Stimulated activated naive CD8-positive, alpha-beta T cell treated with anti-CD3 and anti-CD28 coated beads, Interleukin-15, Interleukin-2, amounts not matched to agents 100 U/mL and 50 U/mL, for 24 hours (primary cell): ENCODE measurements at places on chromosomes 6 and 20.

DNA sequence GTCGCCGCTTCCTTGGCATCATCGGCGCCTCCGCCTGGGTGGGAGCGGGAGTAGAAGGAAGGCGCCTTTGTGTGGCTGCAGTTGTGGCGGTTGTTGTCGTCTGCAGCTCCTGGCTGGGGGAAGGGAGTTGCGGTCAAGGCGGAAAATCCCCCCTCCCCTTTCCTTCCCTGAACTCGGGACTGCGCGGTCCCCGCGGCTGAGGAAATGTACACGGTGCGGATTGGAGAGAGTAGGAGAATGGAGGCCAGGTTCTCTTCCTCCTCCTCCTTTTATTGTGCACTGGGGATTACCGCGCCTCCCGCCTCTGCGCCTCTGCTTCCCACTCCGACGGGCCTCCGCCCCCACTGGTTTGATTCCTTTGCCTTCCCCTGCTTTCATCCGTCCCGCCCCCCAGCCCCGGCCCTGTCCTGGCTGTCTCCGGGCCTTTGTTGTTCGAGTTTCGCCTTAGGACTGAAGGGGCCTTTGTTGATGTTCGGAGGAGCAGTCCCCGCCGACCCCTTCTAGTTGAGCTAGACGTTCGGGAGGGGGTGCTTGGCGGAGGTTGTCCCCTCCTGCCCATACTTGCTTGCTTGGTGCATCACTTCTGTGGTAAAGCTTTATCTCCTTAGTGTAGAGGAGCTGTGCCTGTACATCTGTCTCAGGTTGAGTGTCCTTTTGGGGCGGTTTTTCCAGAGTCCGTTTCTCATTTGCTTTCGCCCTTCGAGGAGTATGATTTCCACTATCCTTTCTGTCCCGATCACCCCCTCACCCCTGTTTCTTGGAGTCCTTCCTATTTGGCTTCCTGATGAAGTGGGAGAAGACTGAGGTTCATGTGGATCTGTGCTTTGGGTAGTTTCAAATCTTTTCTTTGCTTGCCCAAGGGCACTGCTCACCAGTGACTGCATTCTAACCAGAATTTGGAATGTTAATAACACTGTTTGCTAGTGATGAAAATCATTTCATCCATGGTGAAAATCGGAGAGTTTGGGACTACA lies 764 bp downstream of the ZNF292 start:
- DNase-seq, result peak; percentile 60

DNA sequence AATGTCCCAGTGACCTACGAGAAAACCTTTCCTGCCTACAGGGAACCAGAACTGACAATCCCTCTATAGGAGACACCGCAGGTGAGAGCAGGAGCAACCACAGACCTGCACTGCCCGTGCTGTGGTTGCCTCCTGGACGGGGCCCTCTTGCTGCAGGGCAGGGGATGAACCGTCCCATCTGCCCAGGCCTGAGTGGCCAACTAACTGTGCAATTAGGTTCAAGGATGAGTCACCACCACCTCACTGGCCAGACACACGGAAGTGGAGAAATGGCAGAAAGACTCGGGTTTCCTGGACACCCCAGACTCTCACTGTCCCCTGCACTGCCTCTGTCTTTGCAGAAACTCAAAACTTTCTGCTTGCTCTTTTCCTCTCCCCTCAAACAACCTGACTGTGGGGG lies 13.8 kb upstream of the HLA-G start:
- DNase-seq, result no peak

GRCh38 chr20:43824309-43825050 lies 90.2 kb upstream of the TOX2 start:
- no peak for DNase-seq

GRCh38 chr6:111938710-111939109 lies 65.5 kb upstream of the FYN start:
- DNase-seq, result no peak

GRCh38 chr6:84763886-84764331 lies 489 bp downstream of the TBX18 start:
- no peak for DNase-seq

GRCh38 chr6:74782346-74782745 lies 423.5 kb downstream of the COL12A1 start:
- DNase-seq, result no peak
